Activated CD4-positive, alpha-beta memory T cell treated with anti-CD3 and anti-CD28 coated beads for 36 hours (primary cell): ENCODE measurements at places on chromosomes 16 and 17.

GRCh38 chr17:44130693-44131349 lies 7.4 kb upstream of the HDAC5 start:
- no peak for DNase-seq

DNA sequence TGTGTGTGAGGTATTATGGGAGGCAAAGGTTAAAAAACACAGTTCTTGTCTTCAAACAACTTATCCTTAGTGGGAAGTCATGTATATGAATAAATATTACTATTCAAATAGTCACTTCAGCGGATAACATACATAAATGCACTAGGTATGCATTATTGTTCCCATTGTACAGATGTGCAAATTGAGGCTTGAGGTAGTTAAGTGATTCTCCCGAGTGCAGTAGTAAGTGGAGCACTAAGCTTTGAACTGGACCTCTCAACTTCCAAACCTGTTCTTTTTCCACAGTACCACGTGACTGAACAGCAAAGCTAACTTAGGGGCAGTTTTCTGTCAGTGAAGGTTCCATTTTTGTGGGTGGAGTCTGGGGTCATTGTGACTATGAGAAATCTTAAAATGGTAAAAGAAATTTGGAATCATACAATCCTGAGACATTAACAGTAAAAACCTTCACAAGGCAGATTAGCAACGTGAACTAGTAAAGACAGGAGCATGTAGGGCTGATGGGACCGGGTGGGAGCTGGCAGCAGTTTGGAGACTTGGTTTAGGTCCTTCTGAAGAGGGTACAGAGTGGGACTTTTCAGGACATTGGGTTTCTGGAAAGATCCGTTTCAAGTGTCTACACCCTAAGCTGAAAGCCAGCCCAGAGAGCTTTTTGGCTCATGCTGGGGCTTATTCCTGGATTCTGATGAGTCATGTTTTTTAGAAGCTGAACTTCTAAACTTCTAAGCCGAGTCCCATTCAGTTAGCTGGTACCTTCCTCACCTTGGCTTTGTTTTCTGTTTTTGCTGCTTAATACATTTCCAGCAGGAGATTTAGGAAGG lies 204.9 kb downstream of the PRKCA start:
- DNase-seq: peak; percentile 25

DNA sequence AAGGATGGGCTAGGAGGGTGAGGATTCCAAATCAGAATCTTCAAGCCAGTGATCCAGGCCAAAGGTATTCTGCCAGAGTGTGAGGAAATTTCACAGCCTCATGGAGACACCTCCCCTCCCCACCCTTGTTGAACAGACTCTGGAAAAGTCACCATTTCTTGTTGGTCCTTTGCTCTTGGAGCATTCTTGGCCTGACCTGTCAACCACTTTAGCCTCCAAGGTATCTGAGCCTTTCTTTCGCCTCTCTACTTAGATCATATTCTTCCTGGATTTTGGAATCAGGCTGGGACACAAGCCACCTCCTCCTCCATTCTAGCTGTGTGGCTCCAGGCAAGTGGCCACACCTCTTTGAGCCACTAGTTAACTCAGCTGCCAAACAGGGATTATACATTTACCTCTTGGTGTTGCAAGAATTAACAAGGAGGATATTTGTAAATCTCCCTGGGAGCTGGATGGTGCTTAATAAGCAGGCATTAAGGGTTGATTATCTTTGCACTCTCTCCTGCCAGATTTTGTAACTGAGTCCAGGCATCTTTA lies 193.5 kb downstream of the WWOX start:
- DNase-seq: no peak

DNA sequence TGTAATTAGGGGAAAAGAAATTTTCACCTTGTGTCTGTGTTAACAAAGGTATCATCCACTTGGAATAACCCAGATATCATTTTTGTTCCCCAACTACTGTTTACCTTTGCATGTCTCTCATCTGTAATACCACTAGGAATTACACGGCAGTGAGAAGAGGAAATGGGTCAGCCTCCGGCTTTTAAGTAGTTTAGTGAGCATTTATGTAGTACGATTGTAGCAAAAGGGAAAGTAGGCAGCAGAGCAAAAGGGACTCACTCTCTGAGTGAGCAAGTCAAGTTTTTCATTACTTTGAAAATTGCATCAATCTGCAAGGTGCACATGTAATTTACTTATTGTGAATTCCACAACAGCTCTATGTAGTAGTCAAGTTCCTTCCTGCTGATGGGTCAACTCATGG lies 11.2 kb downstream of the PHF12 start:
- no peak for DNase-seq

DNA sequence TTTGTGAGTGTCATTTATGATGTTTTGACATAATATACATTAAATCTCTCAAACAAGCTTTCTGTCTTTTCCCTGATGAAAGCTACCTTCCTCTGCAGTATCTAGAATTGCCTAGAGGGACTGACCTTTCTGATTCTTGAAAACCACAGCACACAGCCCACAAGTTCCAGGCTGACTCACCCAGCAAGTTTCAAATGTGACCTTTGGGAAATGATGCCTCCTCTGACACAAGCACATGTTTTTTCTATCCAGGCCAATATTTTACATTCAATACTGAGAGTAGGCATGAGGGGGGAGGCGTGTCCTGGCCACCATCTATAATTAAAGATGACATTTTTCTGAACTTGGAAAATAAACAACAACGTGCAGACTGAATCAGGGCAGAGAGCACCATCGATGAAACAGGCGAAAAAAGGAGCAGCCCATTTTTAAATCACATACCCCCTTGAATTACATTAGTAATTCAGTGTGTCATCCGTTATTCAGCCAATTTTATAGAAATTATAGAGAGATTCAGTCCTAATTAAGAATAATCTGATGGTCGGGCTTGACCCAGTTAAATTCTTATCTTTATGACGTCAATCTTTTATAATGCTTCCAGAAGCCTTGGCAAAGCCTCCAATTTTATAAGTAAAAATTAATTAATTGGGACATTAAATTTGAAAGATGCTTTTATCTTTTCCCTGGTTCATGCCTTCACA lies 292.6 kb upstream of the CDH11 start:
- no peak for DNase-seq

DNA sequence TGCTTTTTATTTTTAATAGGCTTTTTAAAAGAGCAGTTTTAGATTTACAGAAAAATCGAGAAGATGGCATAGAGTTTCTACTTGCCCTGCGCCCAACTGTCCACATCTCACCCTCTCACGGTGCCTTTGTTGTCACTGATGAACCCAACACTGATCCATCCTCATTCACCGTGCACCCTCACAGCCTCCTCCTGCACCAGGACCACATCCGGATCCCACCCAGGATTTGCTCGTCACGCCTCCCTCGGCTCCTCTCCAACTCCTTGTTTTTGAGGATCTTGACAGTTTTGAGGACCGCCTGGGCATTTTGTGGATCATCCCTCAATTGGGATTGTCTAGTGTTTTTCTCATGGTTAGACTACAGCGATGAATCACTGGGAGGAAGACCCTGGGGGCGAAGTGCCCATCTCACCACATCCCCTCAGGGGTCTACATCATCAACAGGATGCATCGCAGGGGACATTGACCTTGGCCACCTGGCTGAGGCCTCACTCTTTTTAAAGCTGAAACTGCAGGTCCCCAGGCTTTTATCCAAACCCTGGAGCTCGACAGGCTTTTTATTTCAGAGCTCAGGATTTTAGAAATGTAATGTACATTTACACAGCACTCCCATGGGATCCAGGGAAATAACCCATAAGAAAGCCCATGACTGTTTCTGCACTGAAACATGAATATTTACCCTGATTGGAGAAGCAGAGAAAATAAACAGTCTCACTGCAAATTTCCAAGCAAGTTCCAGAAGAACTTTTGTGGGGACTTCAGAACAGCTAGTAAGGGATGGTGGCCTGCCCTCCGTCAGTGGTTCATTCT lies 71.8 kb upstream of the ZNF469 start:
- no peak for DNase-seq

GRCh38 chr16:88486398-88487123 lies 33.5 kb downstream of the ZFPM1 start:
- DNase-seq: no peak

DNA sequence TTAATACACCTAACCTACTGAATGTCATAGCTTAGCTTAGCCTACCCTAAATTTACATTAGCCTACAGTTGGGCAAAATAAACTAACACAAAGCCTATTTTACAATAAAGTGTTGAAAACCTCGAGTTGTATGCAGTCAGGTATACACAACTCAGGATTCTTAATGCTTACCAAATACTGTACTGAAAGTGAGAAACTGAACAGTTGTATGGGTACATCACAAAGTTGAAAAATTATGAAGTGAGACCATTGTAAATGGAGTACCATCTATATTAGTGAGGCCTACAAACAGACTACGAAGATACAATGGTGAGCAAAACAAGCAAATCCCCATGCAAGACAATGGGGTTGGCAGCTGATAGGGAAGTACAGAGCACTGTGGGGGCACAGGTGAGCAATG lies 79.7 kb downstream of the VAT1L start:
- DNase-seq: no peak

DNA sequence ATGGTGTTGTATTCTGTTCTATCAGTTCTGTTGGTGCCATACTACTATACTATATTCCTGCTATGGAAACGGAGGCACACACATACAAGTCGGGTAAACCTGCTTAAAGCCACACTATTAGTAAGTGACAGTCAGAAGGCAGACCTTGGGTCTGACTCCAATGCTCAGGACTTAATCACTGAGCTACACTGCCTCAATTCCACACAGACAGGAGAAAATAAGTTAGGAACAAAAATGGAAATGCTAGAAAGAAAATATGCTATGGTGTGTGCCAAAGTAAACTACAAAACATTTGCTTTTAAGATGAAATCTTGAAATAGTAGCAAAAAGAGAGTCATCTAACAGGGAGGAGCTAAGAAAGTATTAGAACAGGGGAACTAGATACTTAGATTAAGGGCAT lies 48.1 kb downstream of the MYO1D start:
- no peak for DNase-seq

- no peak for DNase-seq
Observed at GRCh38 chr16:1505912-1506311, 12.8 kb downstream of the TELO2 start.

DNA sequence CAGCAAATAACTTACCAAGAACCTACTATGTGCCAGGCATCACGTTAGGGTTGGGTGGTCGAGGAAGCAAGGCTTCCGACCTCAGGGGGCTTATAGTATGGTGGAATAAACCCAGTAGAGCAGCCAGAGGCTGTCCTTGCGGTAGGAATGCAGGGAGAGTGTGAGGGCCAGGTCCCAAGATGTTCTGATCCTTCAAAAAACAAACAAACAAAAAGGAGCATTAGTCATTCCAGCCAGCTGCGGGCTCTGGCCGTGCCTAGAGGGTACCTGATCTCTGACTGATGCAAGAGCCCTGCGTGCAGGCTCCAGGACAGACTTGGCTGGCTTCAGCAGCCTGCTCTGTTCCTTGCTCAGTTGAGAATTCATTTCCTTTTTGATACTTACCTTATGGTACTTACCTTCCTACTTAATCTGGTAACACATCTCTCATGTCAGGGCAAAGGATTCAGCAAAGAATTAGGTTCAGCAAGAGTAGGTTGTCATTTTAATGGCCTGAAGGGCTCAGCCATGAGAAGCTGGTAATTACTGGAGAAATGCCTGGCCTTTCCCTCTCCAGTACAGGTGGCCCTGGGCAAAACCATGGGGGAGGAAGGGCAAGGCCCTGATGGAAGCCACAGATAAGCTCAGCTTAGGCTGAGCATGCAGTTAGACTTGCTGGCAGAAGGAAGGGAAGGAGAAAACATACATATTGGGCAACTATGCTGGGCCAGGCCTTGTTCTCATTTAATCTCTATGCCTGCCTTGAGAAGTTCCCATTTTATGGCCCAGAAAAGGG lies 18.4 kb downstream of the CYB5D2 start:
- no peak for DNase-seq

- DNase-seq: no peak
Observed at GRCh38 chr17:70314096-70314495, 144.8 kb downstream of the KCNJ2 start.

- DNase-seq: no peak
Observed at GRCh38 chr17:17874478-17874877, 37.7 kb upstream of the SREBF1 start.

GRCh38 chr17:79041723-79042420 lies 17.9 kb downstream of the C1QTNF1 start:
- DNase-seq: no peak

GRCh38 chr17:5019475-5019956 lies 15.7 kb downstream of the SLC52A1 start:
- DNase-seq: peak; percentile 65

DNA sequence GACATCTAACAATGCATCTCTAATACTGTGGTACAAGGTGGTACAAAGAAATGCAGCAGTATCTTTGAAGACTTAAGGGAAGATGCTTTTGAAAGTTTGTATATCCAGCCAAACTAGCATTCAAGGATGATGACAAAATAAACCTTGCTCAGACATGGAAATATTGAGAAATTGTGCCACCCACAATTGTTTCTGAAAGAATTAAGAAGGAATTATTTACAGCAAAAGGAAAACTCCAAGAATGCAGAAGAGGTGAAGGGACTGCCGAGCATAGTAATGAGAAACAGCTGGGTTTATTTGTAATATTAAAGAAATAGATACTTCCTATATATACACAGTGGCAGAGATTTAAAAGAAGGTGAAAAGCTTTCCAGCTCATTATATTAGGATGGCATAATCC lies 29.5 kb downstream of the PMFBP1 start:
- no peak for DNase-seq

GRCh38 chr17:60594734-60595133 lies 5.3 kb upstream of the PPM1D start:
- DNase-seq: no peak
